ENCODE measurements at places on chromosomes 5 and 9.

DNA sequence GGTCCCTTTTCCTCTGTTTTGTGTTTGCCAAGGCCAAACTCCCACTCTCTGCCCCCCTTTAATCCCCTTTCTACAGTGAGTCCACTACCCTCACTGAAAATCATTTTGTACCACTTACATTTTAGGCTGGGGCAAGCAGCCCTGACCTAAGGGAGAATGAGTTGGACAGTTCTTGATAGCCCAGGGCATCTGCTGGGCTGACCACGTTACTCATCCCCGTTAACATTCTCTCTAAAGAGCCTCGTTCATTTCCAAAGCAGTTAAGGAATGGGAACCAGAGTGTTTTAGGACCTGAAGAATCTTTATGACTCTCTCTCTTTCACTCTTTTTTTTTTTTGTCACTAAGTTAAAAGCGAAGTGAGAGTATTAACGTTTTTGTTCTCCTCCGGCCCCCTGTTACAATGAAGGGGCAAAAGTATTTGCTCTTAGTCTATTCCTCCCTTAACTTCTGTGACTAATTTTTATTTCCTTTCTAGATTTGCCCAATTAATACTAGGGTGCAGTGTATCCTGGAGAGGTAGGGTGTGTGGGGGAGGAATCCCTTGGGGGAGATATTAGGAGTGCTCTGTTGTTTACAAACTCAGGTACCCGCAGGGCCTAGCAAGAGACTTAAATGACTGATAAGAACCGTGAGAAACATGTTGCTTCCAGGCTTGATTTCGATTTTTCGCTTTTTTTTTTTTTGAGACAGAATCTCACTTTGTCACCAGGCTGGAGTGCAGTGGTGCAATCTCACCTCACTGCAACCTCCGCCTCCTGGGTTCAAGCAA, 14.7 kb downstream of the GM2A start:
- no peak for DNase-seq

GRCh38 chr5:4258170-4258569, 662.5 kb downstream of the IRX1 start:
- no peak for DNase-seq

- DNase-seq, result no peak
Measured at GRCh38 chr5:33938881-33939280, 2.7 kb downstream of the RXFP3 start.

GRCh38 chr9:94865582-94866452, 139.3 kb downstream of the AOPEP start:
- no peak for DNase-seq

GRCh38 chr5:171825051-171825450, 39.4 kb downstream of the SMIM23 start:
- no peak for DNase-seq

DNA sequence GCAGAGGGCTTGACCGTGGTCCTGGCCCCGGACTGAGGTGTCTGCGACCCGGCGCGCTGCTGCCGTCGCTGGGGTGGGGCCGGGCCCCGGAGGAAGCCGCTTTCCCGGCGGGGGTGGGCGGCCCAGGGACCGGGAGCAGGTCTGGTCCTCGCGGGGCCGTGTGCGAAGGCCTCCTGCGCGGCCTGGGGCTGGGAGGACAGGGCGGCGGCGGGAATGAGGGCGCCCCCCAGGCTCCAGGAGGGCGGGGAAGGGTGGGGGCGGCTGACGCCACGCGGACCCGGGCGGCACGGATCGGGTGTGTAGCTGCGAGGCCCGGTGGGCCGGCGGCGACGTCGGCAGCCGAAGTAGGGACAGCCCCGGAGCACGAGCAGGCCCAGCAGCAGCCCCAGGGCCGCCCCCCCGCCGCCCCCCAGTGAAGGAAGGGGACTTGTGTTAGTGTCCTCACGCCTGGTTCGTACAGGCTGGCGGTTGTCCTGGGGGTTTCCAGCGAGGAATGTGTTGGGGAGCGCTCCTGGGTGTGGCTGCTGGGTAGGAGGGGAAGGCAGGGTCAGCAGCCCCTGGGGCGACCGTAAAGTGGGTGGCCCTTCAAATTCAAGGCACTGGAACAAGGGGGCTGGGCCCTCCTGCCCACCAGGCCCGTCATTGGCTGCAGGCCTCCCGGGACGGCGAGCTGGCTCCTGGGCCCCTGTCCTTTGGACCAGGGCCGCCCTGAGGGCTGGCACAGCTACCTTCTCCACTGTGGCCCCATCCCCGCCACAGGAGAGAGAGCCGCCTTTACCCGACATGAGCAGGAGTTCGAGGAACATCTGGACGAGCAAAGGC, 597 bp upstream of the TMEM250 start:
- no peak for DNase-seq

DNA sequence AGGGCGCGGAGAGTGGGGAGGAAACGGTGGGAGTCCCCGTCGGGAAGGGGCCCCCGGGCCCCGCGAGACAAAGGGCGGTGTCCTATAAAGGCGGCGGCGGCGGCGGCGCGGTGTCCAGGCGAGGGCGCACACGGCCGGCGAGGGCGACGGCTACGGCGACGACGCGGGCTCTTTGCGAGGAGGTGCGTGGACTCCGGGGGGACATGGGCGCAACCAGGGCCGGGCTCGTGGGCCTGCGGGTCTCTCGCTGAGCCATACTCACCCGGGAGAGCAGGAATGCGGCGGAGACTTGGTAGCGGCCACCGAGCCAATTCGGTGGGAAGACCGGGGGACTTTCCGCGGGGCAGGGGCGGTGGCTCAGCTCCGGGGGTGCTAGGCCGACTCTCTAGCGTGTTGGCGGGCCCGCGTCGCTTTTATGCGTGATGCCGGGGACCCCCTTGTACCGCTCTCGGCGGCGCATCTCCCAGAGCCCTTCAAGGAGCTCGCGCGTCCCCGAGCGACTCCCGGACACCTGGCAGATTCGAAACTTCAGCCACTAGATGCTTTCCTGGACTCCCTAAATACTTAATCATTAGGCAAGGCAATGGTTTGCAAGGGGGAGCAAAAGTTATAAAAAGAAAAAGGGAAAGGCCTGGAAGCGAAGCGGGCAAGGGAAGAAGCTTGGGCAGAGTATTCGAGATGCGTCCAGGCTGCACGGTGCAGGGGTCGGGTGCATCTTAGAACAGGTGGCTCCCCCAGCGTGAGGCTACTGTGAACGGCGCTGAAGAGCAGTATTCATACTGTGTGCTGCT, 5.9 kb upstream of the TAL2 start:
- no peak for DNase-seq

DNA sequence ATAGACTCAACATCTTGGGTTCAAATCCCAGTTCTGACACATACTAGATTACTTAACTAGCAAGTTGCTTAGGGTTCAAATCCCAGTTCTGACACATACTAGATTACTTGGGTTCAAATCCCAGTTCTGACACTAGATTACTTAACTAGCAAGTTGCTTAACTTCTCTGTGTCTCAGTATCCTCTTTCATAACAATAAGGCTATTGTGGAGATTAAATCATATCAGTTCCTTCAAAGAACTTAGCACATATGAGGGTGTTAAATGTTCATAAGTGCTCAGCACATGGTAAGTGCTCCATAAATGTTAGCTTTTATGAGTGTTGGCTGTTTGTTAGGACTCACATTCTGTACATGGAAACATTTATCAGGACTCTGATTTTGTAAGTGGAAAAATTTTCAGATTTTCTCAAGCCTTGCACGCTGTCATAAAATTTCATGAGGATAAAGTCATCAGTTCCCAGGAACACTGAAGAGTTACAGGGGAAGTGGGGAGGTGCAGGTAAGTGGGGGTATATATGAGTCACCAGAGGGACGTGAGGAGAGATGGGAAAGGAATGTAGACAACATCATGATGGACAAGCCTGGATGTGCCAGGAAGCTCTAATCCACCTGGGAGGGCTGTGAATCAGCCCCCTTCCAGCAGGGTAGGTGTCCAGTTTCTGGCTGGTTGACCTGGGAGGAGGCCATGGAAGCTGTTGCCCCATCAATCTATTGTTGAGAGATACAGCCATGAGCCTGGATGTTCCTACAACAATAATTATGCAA, 532.2 kb upstream of the WWC1 start:
- DNase-seq, result no peak

- DNase-seq, result no peak
Measured at GRCh38 chr5:32842813-32843530, 131.9 kb downstream of the NPR3 start.

- no peak for DNase-seq
Measured at GRCh38 chr5:5968981-5969380, 409.4 kb downstream of the MED10 start.

DNA sequence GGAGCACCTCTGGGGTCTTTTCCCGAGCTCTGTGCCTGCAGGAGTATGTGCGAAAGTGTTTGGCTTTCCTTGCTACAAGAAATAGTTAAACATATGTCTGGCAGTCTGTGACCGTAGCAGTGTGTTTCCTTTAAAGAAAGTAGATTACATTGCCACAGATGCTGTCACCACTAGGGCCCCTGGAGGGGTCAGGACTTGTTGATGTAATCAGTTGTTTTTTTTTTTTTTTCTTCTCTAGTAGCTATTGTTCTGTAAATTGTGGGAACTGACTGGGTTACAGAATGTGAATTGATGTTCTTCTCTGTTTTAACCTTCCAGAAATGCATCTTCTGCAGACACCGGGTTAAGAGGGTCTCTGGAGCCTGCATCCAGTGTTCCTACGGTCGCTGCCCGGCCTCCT, 345.6 kb downstream of the KDM4C start:
- no peak for DNase-seq

DNA sequence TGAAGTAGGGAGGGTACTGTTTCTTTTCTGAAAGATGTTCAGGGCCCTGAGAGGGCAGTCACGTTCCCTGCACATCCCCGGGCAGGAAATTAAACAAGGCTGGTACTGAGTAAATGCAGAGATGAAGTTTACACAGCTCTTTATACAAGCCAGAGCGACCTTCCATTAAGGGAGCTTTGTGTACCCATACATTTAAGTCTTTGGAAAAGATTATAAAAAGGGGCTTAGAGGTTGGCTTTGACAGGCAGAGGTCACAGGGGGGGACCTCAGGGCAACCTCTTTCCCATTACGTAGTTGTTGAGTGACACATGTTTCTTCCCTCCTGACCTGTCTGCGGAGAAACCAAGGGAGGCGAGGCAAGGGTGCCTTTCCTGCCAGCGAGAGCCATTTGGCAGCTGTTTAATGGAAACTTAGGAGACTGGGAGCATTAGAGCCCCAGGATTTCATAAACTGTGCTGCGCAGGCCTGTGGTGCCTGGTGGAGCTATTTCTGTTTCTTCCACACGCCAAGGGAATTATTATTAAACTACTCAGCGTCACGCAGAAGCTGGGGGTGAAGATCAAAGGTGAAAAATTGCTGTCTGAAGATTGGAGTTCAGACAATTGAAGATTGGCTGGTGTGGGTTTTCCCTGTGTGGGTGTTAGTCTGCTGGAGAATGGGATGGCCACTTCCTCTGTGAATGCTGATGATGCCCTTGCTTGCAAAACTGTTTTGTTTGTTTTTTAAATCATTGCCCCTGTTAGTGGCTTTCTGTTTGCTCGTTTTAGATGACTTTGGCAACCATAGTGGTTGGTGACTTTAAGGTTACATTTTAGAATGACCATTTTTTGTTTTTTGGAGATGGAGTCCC, 3.2 kb upstream of the SMIM32 start:
- no peak for DNase-seq

GRCh38 chr9:134656334-134657006, 14.9 kb downstream of the COL5A1 start:
- DNase-seq, result no peak

GRCh38 chr5:17216974-17217492, 398 bp upstream of the BASP1 start:
- DNase-seq, result no peak

DNA sequence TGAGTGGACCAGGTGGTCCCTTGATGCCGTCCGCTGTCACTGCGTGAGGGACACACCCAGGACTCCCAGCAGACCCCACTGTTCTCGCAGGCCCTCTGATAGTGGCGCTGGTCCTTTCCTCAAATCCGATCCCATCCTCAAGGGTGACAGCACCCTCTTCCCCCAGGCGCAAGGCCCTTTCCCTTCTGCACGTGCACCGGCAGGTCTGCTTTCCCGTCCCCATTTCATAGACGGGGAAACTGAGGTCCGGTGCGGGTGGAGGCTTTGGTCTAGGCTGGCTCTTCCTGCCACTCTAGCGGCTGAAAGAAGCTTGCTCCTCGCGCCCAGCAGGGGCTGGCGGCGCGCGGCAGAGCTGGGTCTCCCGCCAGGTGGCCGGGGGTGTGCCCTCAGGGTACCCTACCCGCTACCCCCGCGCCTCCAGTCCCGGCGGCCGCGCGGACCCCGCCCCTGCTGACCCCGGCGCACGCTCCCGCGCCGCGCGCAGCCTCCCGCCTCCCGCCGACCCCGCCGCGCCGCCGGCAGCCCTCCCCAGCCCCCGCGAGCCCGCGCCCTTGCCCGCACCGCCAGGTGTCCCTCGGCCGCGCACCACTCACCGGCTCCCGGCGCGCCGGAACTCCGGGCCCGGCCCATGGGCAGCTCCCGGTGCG, 453 bp downstream of the RASGEF1C start:
- DNase-seq, result no peak

DNA sequence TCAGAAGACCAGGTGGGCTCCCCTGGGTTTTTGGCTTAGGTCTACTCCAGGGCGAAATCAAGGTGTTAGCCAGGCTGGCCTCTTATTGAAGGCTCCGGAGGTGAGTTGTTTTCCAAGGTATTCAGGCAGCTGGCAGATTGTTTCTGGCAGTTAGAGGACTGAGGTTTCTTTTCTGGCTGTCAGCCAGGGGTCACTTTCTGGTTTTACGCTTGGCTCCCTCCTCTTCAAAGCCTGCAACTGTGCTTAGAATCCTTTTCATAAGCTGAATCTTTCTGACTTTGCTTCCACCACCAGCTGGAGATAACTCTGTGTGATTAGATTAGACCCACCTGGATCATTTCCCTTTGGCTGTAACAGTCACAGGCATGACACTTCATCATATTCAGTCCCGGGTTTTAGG, 24.6 kb downstream of the RFK start:
- DNase-seq, result peak; percentile 71

DNA sequence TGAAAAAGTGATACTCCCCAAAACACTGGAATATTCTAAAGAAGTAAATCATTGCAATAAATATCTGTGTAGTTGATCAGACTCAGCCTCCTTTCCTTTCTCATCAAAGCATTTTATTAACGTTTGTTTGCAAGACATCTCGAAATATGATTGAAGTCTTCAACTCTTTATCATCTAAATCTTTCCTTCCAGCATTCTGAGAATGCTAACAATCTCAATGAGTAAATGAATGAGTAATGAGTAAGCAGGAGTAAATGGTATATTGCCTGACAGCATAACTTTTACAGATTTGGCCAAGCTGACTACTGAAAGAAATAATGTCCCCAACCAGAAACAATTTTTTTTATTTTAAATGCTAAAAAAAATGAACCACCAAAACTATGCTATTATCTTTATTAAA, 157.1 kb downstream of the SLCO4C1 start:
- DNase-seq, result no peak

GRCh38 chr9:13500034-13500433, 220.5 kb upstream of the MPDZ start:
- DNase-seq, result no peak

DNA sequence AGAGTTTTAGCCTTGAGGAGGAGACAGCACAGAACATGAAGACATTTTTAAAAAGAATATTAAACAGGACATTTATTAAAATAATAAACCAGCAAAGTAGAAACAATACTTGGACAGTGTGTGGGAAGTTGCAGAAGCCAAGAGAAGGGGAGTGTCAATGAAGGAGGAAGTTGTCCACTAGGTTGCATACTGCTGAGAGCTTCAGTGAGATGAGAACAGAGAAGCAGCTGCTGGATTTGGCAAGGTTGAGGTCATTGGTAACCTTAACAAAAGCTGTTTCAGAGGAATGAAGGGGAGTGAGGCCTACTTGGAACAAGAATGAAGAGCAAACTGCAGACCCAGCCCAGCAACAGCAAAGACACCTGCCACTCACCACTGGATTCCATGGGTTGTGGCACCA, 11.4 kb downstream of the BHMT start:
- DNase-seq, result no peak

Measured in NCI-H2107 (cell line).